Stimulated activated CD8-positive, alpha-beta memory T cell treated with anti-CD3 and anti-CD28 coated beads, Interleukin-7, amount 100 ng/mL, for 48 hours (primary cell): ENCODE measurements at places on chromosomes 3 and 15.

DNA sequence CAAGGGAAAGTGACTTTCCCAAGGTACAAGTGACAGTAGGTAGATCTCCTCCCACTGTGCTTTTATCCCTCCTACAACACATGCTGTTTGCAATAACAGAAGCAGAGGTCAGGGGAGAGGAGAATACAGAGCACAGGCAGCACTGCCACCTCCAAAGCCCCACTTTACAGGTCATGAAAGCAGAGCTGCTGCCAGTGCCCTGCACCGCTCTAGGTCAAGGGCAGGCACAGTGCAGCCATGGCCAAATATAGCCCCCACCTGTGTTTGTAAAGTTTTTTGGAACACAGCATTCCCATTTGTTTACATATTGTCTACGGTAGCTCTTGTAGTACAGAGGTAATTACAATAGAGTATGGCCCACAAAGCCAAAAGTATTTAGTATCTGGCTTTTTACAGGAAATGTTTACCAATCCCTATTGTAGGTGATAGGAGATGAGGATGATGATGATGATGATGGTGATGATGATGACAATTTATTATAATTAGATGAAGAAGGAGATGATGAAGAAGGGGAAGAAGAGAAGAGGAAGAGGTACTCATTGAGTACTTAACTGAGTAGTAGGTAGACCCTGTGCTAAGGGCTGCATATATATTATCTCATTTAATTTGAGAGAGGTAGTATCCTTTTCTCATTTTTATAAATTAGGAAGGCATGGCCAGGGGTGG is 20.4 kb downstream of the HDC start:
- DNase-seq: no peak

- peak; percentile 69 for DNase-seq
Measured at GRCh38 chr3:18098960-18099587, 326.1 kb downstream of the SATB1 start.

DNA sequence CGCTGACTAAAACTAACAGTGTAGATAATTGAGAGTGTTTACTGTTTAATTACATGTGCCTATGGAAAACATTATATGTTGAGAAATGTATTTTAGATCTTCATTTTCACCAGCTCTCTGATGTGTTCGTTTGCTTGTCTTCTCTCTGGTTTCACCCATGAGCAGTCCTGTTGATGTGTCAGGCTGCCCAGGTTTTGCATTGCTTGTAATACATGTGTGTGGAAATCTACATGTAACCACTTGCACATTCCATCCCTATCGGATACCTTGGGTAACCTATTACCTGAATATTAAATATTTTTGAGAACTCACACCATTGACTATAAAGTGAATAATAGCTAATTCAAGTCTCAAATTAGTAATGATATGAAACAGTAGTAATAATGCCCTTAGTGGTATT is 13.1 kb downstream of the PPP4R2 start:
- DNase-seq: no peak

GRCh38 chr3:27758083-27758482 is 36.0 kb upstream of the EOMES start:
- no peak for DNase-seq

- no peak for DNase-seq
Measured at GRCh38 chr15:88740356-88740755, 62.9 kb upstream of the ACAN start.

- DNase-seq: no peak
Measured at GRCh38 chr15:57680021-57680420, 26.5 kb upstream of the POLR2M start.

GRCh38 chr15:79526376-79526775 is 94.2 kb downstream of the MINAR1 start:
- no peak for DNase-seq

- no peak for DNase-seq
Measured at GRCh38 chr15:77185242-77185785, 114.4 kb upstream of the TSPAN3 start.

GRCh38 chr3:156449710-156450574 is 105.0 kb downstream of the SSR3 start:
- no peak for DNase-seq

DNA sequence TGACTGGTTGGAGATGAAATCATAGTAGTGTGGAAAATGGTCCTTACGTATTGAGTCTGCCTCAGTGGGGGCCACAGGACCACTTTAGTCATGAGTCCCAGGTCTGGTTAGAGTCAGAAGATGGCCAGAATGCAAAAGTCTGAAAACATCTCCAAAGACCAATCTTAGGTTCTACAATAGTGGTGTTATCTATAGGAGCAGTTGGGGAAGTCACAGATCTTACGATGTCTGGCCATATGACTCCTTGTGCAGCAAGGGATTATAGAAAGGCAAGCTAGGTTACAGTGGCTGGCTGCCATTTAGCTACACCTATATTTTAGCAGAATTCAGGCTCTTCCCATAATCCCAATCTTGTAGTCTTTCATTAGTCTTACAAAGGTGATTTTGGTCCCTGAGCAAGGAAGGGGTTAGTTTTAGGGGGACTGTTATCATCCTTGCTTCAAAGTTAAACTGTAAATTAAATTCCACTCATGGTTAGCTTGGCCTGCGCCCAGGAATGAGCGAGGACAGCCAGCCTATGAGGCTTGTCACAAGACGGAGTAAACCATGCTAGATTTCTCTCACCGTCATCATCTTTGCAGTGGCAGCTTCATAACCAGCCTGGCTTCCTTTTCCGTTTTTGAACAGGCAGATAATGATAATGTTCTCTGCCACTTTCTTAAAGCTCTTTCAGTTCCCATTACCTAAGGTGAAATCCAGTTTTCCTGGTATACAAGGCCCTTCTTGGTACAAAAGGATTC is 134.1 kb downstream of the VPS8 start:
- no peak for DNase-seq

- DNase-seq: no peak
Measured at GRCh38 chr15:91867581-91868026, 14.1 kb downstream of the SLCO3A1 start.

- DNase-seq: no peak
Measured at GRCh38 chr15:74793135-74794028, 11.5 kb downstream of the CSK start.

DNA sequence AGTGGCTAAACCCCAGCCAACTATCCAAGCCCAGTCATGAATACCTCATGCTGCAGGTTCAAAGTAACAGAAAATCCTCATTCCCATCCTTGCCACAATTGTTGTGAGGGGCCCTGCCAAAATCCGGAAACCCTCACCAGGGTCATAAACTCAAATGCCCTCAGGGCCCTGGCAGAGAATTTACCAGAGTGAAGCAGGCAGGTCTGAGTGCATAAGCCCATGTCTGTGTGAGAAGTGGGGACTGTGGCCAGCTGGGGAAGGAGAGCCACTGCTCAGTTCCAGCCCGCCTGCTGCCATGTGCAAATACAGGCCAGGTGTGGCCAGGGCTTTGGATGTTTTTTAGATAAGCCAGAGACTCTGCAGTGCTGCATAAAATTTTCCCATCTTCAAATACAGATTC is 7.0 kb downstream of the CEP152 start:
- no peak for DNase-seq

DNA sequence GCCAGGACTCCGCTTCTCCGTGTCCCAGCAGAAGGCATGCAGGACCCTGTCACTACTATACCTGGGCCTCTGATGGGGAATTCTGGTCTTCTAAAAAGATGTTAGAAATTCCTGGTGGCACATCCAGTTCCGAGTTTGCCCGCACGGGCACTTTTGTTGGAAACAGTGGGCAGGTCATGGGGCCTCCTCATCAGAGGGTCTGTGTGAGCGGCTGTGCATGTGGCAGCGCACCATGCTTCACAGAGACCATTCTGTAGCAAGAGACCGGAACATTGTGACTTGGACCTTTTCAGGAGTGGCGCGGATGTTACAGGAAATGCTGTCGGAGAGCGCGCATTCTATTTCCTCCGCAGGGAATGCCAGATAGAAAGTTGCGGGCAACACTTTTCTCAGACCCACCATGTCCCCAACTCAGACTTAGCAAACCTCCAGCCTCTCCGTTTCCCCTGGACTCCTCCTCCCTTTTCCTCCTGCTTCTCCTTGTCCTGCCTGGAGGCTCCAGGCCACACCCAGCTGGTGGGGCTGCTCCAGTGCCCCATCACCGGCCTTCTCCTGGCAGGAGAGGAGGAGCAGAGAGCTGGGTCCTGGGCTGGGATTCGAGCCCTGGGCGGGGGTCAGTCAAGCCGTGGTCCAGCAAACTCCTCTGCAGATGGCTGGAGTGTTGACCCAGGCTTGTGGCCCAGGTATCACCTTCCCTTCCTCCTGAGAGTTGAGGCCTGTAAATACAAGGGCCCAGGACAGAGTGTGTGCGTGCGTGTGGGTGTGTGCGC is 46.6 kb downstream of the KLF13 start:
- DNase-seq: no peak

DNA sequence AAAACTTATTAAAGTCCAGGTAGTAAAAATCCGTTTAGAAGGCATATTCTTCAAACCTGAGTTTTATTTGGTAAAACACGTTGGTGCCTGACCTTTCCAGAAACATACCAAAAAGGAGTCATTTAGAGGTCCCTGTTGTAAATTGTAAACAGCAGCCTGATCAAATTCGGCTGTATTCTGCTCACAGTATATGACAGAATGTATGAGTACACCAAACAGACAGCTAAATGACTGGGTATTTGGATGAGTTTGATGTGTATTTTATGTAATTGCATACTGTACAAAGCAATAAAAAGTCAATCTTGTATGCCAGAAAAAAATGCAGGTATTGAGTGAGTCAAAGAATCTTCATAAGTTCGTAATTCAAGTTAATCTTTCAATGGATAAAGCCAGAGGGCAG is 330.4 kb downstream of the RBMS3 start:
- no peak for DNase-seq

DNA sequence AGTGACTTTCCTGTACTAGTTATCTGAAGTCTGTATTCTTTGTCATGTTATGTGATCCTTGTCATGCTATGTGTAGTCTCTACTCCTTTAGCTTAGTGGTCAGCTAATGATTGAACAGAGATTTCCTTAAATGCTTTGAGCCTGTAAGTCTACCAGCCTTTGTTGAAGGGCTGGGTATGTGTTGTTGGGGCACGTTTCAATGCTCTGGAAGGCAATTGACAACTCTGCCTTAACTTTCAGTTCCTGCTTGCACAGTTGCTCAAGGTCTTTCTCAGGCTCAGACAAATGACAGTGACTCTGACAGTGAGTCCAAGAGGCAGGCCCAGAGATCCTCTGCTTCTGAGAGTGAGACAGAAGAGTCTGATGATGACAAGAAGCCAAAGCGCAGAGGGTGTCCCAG is 89.3 kb downstream of the CHD2 start:
- no peak for DNase-seq

GRCh38 chr3:8276506-8276905 is 225.1 kb upstream of the LMCD1 start:
- no peak for DNase-seq

- DNase-seq: no peak
Measured at GRCh38 chr15:81914333-81914732, 131.5 kb downstream of the MEX3B start.

- no peak for DNase-seq
Measured at GRCh38 chr3:55904716-55905115, 417.6 kb upstream of the WNT5A start.

GRCh38 chr3:50815844-50816243 is 141.1 kb downstream of the DOCK3 start:
- no peak for DNase-seq

GRCh38 chr3:72894976-72895552 is 7.2 kb downstream of the GXYLT2 start:
- DNase-seq: no peak
